ENCODE measurements at places on chromosomes 16 and 17.

GRCh38 chr16:83533193-83533592, 274.6 kb upstream of the HSBP1 start:
- no peak for DNase-seq

DNA sequence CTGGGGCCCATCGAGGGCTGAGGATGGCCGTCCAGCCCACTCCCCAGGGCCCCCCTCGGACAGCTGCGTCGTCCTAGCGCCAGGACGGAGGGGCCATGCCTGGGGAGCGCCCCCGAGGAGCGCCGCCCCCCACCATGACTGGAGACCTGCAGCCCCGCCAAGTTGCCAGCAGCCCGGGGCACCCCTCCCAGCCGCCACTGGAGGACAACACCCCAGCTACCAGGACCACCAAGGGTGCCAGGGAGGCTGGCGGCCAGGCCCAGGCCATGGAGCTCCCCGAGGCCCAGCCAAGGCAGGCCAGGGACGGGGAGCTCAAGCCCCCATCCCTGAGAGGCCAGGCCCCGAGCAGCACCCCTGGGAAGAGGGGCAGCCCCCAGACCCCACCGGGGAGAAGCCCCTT, 25.7 kb upstream of the ZFPM1 start:
- no peak for DNase-seq

DNA sequence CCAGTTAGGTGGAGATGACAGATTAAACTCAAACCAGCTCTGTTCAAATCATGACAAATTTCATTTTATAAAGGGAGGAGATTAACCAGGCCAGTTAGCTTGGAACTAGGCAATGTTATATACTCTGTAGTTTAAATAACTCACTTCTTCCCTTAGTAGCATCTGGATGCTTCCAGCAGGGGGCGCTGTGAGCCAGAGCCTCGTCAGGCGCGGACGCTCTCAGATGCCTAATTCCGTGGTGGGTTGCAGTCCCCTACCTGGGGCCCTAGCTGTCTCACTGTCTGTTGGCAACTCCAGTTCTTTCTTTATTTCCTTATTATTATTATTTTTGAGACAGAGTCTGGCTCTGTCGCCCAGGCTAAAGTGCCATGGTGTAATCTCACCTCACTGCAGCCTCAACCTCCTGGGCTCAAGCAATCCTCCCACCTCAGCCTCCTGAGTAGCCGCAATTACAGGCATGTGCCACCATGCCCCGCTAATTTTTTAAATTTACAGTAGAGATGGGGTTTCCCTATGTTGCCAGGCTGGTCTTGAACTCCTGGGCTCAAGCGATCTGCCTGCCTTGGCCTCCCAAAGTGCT, 17.3 kb upstream of the WFDC1 start:
- DNase-seq, result peak; percentile 51

- no peak for DNase-seq
Observed at GRCh38 chr16:11168386-11169051, 87.5 kb downstream of the SOCS1 start.

- peak; percentile 92 for DNase-seq
Observed at GRCh38 chr16:53950677-53951076, 246.7 kb downstream of the FTO start.

DNA sequence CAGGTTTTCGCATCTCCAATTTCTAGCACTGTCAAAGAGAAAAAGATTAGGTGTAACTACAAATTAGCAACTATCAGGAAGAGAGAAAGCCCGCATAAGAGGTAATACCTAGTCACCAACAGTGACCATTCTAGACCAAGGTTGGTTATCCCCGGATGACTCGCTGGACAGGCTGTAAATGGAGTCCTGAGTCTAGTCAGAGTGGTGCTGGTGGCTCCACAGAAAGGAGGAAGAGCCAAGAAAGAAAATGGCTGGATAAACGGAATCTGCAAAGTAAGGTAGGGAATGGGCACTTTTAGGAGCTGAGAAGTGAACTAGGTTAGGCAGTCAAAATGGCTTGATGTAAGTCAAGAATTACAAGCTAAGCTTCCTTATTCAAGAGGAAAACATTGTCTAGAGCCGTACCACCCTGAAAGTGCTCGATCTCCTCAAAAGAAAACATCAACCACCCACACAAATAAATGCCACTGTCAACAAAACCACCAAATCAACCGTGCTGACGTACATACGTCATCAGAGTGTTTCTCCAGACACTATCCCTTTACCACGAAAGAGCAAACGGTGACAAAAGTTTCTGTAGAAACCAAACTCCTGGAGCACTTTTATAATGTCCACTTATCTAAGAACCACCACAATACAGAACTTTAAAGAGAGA, 2.2 kb downstream of the GSPT1 start:
- DNase-seq, result no peak

DNA sequence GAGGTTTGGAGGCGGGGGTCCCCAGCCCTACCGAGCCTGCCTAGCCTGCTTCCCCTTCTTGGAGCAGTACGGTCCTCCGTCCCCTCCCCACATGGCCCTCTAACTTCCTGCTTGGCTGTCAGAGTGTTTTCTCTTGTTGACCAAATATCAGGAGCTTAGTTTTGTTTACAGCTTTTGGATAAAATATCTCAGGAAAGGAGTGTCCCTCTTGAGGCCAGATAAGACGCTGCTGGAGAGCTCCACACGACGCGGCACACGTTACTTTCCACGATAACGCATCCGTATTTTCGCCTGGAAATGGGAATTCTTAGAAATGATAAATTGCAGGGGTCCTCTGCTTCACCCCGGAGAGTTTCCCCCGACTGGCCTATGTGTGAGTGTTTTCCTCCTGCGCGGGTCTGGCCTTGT, 182.9 kb downstream of the MAF start:
- no peak for DNase-seq

GRCh38 chr16:9060225-9060624, 31.2 kb upstream of the HAPSTR1 start:
- no peak for DNase-seq

GRCh38 chr17:1643999-1644492, 1.5 kb downstream of the SCARF1 start:
- DNase-seq, result no peak

GRCh38 chr17:40303009-40303657, 5.8 kb upstream of the RARA start:
- peak; percentile 90 for DNase-seq

DNA sequence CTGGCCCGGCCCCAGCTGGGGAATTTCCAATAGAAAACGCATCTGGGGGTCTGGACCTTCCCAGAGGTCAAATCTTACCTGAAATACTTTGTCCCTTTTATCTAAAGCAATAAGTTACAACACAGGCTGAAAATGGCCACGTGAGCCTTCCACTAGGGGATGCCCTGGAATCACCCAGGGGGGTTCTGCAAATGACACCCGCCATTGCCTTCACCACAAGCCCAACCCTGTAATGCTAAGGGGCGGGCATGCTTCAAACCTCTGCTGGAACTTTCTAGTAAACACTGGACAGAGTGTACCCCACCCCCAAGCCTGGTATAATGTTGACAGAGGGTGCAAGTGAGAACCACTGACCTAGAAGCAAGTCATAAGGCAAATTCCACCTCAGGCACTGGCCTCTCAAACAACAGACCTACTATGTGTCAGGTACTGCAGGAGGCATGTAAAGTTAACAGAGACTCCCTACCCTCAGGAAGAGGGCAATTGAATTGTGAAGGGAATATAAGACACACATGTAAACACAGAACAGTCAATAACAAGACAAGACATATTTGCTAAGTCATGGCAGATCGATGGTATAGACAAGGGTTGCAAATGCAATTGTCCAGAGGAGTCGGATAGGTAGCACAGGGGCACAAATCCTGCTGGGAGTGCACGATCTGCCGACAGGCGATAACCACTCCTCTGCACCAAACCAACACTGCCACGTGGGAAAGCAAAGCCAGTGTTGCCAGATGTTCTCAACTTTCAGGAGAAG, 59.0 kb downstream of the ARHGAP17 start:
- DNase-seq, result no peak

DNA sequence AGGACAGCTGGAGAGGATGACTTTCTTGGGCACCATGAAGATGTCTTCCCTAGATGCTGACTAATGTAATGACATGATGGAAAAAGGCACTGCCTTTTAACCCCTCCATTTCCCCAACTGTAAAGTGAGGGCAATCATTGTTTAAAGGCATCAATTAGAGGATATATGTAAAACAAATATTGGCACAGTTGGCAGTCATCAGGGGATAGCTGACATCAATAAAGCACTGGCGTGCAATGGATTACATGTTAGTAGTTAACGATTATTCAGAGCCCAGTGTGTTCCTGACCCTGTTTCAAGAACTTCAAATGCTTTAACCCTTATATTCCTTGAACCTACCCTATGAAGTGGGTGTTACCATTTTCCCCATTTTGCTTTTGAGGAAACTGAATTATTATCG, 100.7 kb downstream of the TMEM114 start:
- no peak for DNase-seq

GRCh38 chr17:67090341-67090740, 46.0 kb downstream of the CACNG1 start:
- no peak for DNase-seq

- DNase-seq, result no peak
Observed at GRCh38 chr16:58578642-58579041, 51.0 kb downstream of the CNOT1 start.

- DNase-seq, result no peak
Observed at GRCh38 chr16:27317738-27318391, 4.1 kb downstream of the IL4R start.

DNA sequence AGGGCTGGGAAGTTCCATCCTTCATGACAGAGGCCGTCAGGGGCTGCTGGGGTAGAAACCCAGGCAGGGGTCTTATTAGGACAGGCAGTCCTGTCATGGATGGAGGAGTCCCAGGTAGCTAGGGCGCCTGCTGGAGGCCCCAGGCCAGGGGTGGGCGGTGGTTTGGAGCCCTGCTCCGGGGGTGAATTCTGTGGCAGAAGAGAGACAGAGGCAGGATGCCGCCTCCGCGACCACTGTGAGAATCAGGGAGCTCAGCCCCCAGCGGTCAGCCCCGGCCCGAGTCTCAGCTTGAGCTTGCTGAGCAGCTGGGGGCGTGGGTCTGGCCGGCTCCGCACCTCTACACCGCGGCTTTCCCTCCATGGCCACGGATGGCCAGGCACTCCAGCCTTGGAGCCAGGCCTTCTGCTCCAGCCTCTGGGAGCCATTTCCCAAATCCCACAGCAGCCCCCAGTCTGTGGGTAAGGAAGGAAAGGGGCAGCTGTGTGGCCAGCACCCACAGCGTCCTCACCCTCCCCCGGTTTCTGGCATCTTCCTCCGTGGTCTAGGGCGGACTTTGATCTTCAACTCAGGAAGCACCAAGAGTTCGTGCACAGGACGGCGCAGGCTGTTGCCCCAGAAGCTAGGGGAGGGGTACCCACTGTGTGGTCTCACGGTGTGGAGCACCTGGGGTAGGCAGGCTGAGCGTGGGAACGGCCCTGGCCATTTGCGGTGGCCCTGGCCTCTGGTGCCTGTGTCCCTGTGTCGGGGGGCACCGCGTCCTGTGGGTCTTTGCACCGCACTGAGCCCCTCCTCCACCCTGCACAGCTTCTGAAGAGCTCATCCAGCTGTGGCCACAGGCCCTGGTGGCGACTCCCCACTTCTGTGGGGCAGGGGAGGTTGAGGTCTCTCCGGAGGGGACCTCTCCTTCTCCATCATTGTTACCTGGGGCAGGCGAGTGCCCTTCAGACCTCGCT, 14.1 kb downstream of the CD7 start:
- no peak for DNase-seq

DNA sequence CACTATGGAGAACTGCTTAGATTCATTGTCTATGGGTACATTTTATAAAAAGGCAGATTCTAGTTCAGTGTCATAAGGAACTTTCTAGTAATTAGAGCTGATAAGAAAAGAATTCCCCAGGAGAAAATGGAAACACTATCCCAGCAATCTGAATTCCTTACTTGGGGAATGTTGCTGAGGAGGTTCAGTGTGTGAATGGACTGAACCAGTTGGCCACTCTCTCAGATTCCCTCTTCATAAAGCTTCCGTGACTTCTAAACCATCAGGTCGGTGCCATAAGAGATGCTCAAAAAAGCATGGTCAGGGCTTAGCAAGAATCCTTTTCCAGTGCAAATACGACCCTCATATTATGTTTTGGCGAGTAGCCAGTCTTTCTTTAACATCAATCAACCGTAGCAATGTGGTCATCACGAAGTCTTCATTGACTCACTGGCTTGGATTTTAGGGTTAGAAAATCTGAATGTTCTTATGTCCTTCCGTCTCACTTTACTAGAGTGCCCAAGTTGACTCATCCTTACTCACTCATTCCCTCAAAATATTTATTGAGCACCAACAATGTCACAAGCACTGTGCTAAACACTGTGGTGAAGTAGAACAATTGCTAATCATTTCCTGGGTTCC, 102.7 kb upstream of the HLF start:
- DNase-seq, result peak; percentile 18

DNA sequence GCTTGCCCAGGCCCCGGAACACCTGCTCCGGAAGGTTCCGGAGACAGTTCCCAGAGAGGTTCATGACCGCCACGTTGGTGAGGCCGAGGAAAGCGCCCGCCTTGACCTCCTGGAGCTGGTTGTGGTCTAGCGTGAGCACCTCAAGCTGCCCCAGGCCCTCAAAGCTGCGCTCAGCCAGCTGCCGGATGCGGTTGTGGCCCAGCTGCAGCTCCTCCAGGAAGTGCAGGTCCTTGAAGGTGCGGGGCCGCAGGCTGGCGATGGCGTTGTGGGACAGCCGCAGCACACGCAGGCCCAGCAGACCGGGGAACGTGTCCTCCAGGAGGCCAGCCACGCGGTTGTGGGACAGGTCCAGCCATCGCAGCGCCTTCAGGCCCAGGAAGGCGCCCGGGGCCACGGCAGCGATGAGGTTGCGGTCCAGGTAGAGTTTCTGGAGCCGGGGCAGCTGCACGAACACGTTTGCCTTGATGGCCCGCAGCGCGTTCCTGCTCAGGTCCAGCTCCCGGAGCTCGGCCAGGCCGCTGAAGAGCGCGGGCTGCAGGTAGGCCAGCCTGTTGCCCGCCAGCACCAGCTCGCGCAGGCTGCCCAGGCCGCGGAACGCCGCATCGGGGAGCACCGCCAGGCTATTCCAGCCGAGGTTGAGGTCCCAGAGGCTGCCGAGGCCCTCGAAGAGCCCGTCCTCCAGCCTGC, 2.1 kb downstream of the IGFALS start:
- DNase-seq, result no peak

GRCh38 chr17:68428498-68429172, 28.7 kb downstream of the WIPI1 start:
- DNase-seq, result peak; percentile 93

- no peak for DNase-seq
Observed at GRCh38 chr16:86343796-86344585, 166.3 kb upstream of the FOXF1 start.

DNA sequence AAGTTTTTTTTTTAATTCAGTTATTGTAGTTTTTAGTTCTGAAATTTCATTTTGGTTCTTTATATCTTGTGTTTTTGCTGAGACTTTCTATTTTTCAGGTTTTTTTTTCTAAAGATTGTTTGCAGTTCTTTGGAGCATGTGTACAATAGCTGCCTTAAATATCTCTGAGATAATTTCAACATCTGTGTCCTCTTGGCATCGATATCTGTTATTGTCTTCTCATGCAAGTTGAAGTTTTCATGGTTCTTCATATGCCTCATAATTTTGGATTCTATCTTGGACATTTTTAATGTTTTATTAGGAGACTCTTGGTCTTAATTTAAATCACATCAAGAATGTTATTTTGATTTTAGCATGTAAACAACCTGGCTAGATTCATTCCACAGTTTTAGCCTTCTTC, 22.8 kb downstream of the COX11 start:
- no peak for DNase-seq

GRCh38 chr16:1771188-1771863, at the start of gene NME3:
TSS of gene NME3 (minus strand) at chr16:1771543. CDS start at chr16:1771534, 9 bp downstream.
- DNase-seq, result peak; percentile 66
